ENCODE measurements at places on chromosomes 6 and 20. TPM values are rescaled to one million over a fixed set of nuclear protein-coding genes. Genes with fewer than 3 reads are reported as not detected.
A peak's percentile ranks its signal among the peaks of the same experiment; 100 is the strongest.

Gene ATP6V1G2
- total RNA-seq, result 7.2 TPM

GRCh38 chr6:24931718-24932691 lies 3.8 kb downstream of the RIPOR2 start:
- peak; percentile 62 for DNase-seq

GRCh38 chr20:11219192-11219591 lies 545.4 kb upstream of the JAG1 start:
- DNase-seq, result no peak

Gene CFAP206
- not detected for total RNA-seq

- no peak for DNase-seq
Observed at GRCh38 chr6:4352731-4353130, 217.4 kb upstream of the ECI2 start.

Measured in CD4-positive, alpha-beta memory T cell (primary cell).